ENCODE measurements at places on chromosomes 7 and 10.

GRCh38 chr10:69780077-69780476, 21.6 kb upstream of the COL13A1 start:
- no peak for DNase-seq

DNA sequence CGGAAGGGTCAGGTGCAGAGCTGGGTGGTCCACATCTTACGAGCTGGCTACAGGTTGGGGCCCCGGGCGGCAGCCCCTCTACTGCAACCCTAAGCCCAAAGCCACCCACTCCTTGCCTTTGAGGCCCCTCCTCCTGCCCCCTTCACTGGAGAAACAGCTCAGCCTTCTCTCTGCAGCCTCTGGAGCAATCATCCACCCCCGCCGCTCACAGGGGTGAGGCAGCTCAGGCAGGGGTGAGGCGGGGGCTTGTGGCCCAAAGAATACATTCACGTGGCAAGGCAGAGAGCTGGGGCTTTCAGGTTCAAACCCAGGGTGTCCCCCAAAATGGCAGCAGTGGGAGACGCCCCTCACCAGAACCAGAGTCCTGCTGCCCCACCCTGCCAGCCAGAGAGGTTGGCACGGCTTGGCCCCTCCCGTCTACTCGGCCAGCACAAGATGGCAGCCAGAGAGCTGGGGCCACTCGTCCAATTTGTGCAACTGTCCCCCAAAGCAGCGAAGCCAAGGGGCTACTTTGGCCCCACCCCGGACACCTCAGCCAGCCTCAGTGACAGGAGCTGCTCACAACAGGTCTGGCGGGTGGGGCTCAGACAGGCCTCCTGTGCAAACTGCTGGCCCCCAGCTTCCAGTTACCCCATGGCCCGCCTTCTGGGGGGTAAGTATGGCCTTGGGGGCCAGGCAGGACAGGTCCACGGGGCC, 7.2 kb downstream of the GNB2 start:
- DNase-seq: no peak

GRCh38 chr7:106947244-106947728, 82.2 kb downstream of the PIK3CG start:
- no peak for DNase-seq

- DNase-seq: no peak
Measured at GRCh38 chr7:151444632-151445031, 4.7 kb upstream of the CRYGN start.

DNA sequence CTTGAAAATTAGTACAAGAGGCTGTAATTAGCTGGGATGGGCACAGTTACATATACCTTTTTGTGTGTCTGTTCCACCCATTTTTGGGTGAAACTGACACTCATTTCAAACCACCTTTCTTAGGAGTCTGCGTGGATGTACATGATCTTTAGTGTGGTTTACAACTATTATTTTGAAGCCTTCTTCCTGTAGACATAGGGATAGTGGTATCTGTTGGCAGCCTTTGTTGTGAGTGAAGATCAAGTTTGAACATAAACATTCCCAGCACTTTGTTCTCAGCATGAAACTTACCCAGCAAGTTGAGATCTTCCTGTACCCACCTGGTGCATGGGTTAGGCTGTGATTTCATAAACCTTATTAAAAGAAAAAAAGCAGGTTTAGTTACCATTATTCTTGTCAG, 2.0 kb downstream of the BAG3 start:
- DNase-seq: no peak

Data from stimulated activated CD4-positive, alpha-beta T cell treated with anti-CD3 and anti-CD28 coated beads, TNF-alpha, amount 100 ng/mL, for 24 hours (primary cell).